ENCODE measurements at places on chromosomes 7 and 10. TPM values are rescaled to one million over a fixed set of nuclear protein-coding genes. Genes with fewer than 3 reads are reported as not detected.

Gene EBF3
- total RNA-seq = 0.07 TPM

GRCh38 chr7:44508328-44509030 lies 18.0 kb upstream of the NUDCD3 start:
- no peak for DNase-seq

- DNase-seq = no peak
Observed at GRCh38 chr7:1911571-1911970, 241.5 kb downstream of the ELFN1 start.

GRCh38 chr10:101545898-101546297 lies 42.2 kb downstream of the POLL start:
- DNase-seq = no peak

DNA sequence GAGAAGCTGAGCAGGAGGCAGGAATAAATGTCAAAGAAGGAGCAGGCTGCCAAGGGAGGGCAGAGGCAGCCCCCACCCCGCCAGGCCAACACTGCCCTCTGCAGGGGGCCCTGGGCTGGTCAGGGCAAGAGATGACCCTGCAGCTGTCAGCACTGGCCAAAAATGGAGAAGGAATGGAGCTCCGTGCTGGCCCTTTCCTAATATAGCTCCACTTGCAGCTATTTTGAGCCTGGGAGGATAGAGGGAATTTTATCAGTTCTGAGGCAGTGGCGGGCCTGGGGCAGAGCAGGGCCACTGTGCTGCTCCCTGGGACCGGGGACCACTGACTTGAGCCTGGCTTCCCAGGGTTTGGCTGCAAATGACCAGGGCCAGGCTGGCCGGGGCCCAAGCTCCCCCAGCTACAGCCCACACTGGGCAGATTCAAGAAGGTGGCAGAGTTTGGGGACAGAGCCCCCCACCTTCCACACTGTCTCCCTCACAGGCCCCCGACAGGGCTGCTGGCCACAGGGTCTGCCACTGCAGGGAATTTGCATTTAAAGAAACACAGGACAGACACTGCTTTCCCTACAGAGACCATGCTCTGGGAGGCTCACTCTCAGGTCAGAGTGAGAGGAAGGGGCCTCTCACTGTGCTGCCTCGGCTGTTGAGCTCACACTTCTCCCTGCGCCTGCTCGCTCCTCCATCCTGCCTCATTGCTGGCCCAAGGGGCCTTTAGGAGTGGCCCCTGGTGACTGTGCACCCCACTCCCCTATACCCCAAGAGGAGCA lies 16.2 kb downstream of the LDB3 start:
- DNase-seq = no peak

Gene VSTM4
- total RNA-seq = not detected

GRCh38 chr7:44367475-44368043 lies 42.2 kb upstream of the CAMK2B start:
- no peak for DNase-seq

Gene BCAP29
- total RNA-seq = 27.3 TPM

GRCh38 chr10:92239600-92240288 lies 51.1 kb downstream of the CPEB3 start:
- DNase-seq = peak; percentile 72

DNA sequence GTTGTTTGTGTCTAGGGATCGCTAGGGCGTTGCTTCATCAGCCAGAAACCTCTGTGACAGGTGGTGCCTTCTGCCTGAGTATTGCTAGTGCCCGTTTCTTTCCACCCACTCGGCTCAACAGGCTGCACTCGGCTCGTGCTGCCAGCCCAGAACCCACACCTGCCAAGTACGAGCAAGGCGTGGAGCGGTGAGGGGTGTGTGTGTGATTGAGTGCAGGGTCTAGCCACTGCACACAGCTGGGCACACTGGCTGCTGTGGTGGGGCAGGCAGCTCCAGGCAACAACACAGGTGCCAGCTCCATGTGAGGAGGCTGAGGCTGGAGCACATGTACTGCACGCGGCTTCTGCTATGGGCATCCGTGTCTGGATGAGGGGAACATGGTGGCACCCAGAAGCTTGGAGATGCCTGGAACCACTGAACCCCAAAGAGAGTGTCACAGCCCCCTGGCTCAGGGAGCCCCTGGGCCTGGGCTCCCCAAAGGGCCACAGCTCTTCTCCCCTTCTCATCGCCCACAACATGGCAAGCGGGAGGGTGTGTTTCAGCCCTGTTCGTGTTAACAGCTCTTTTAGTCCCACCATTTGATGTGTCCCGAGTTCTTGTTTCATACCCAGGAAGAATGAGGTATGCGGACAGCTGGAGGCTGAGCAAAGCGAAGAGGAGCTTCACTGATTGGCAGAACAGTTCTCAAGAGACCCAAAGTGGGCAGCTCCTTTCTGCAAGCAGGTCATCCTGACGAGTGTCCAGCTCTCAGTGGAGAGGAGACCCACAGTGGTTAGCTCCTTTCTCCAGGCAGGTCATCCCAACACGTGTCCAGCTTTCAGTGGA lies 78.1 kb downstream of the HDAC9 start:
- DNase-seq = peak; percentile 58

GRCh38 chr10:101257491-101257890 lies 28.2 kb upstream of the LBX1 start:
- DNase-seq = no peak

Gene FGFR2
- total RNA-seq = not detected

DNA sequence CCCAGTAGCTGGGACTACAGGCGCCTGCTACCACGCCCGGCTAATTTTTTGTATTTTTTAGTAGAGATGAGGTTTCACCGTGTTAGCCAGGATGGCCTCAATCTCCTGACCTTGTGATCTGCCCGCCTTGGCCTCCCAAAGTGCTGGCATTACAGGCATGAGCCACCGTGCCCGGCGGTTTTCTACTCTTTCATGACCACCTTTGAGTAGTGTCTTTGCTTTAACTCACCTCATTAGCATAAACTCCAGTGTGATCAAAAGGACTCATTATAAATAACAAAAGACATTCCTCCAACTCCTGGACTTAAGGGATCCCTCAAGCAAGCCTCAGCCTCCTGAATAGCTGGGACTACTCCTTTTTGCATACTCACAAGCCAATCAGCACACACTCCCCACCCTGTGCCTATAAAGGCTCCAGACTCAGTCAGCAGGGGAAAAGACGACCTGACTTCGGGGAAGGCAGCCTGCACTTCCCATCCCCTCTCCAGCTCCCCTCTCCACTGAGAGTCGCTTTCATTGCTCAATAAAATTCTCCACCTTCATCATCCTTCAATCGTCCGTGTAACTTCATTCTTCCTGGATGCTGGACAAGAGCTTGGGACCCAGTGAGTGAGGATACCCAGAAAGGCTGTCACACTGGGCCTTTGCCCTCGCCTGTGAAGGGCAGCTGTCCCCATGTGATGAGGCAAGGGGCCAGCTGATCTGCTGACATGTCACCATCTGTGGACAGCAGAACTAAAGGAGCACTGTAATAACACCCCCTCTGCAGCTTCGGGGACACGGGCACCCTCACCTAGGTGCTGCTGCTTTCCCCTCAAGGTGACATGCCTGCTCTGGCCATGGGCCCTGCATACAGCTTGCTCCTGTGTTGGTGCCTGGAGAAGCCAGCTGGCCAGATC lies 35.0 kb upstream of the EIF4H start:
- DNase-seq = no peak
